Fibroblast of lung (primary cell): ENCODE measurements at places on chromosomes 1 and 21.

DNA sequence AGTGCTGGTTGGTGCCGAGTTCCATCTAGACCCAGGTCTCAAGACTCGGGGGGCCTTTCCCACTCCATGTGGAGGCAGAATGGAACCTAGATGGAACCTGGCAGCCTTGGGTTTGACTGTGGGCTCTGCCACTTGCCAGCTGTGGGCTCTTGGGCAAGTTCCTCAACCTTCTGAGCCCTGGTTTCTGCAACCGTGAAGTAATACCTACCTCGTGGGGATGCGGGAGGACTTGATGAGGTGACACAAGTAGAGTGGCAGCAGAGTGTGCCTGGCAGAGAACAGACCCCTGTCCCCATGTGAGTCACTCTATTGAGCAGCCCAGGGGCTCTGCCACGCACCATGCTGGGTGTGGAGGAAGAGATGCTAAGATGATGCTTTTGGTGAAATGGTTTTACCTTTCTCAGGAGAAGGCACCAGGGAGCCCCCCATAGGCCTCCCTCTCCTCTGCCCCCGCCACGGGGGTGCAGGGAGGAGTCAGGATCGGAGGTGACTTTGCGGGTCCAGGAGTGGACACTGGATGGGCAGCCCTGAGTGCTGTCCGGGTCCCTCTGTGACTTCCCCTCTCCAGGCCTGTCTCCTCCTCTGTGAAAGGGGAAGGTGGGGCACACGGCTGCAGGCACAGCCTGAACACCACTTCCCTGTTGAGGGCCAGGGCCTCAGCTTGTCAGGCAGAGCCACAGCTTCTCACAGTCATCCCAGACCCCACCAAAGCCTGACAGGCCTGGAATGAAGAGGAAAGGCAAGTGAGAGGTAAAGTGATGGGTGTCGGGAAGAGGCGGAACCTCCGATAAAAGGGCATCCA is 36.7 kb upstream of the EDN2 start:
- no peak for DNase-seq

GRCh38 chr1:221794079-221794670 is 52.3 kb upstream of the DUSP10 start:
- DNase-seq: peak; percentile 60

- peak; percentile 57 for DNase-seq
Measured at GRCh38 chr1:44405031-44405797, at the start of gene RNF220. TSS of gene RNF220 (plus strand) at chr1:44405255.

GRCh38 chr1:154819628-154820590 is 50.2 kb downstream of the KCNN3 start:
- no peak for DNase-seq

DNA sequence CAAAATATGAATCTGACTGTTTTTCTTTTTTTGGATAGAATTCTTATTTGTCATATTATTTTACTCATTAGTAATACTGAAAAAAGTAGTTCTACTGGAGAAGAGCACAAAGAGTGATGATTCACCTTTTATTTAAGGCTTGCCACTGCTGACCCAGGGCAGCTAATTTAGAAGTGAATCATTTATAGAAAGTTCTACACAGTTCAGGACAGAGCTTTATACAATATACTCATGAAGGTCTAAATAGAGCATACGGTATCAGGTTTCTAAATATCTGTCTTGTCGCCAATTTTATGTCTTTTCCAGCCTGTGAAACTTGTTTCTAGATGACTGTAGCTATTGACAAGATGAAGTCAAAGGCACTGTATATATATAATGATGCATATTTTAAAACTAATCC is 25.0 kb downstream of the GIPC2 start:
- peak; percentile 93 for DNase-seq

GRCh38 chr1:170711682-170712081 is 47.8 kb downstream of the PRRX1 start:
- peak; percentile 65 for DNase-seq

GRCh38 chr21:27475363-27475955 is 508.6 kb upstream of the ADAMTS5 start:
- DNase-seq: peak; percentile 13

DNA sequence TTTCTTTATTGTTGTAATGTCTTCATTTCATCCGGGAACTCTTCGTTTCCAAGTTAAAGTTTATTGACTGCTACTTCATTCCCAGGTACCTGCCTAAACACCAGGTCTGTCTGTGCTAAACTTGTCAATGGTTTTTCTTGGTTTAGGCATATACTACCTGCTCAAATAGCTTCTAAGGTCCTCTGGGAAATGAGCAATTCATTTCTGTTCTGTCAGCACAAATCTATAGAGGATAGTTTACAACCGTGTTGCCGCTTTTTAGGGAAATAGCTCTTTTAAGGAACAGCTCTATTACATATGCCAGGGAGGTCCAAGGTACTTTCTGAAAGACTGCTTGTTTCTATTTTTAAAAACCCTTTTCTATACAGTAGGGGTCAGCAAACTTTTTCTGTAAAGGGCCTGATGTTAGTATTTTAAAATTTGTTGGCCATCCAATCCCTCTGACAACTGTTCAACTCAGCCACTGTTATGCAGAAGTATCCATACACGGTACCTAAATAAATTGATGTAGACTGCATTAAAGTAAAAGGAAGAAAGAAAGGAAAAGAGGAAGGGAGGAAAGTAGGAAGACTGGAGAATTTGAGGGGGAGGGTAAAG is 222.7 kb upstream of the PTBP2 start:
- DNase-seq: no peak

- DNase-seq: peak; percentile 12
Measured at GRCh38 chr1:11749203-11749689, 12.7 kb upstream of the C1orf167 start.

DNA sequence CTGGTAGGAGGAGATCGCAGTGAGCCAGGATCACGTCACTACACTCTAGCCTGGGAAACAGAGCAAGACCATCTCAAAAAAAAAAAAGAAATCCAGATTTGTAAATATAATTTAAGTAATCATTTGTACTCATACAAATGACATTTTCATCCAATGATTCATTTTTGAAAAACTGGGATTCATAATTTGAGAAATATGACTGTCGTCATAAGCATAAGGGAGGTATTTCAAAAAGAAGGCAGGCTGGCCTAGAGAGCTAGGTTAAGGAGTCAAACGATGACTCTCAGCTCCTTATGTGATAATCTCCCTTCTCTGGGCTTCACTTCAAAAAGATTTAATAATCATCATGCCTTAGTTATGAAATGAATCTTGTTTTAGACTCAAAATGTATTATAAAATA is 2.3 kb downstream of the GART start:
- peak; percentile 35 for DNase-seq

DNA sequence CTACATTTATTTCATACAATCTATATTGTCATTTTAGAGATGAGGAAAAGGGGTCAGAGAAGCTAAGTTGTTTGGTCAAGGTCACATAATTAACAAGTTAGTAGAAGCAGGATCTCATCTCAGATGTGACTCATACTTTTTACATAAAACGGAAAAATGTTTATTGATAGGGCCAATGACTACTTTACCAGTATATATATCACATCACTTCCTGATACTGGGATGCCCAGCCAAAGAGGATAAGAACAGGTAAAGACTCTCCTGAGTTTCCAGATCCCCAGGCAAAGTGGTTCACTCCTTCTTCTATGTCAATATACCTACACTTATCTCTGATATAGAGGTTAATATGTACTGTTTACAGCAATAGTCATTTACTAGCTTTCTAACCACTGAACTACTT is 21.0 kb downstream of the YIPF1 start:
- DNase-seq: no peak

GRCh38 chr1:229340496-229340895 is 2.4 kb downstream of the CCSAP start:
- DNase-seq: no peak

DNA sequence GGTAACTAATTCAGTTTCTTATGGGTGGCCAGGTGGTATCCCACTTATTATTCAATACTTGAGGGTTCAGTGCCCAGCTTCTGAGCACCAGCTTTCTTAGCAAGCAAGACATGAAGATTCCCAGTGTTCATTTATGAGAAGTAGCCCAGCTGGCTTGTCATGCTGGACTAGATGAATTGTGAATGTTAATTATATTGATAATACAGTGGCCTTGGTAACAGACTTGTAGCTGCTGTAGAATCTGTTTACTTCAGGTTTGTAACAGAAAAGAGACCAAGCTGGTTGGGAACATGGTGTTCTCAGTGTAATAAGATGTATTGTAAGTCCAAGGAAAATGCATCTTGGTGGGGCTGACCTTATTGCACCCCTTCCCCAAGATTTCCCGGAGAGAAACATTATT is 10.1 kb downstream of the AHCYL1 start:
- DNase-seq: no peak

- DNase-seq: no peak
Measured at GRCh38 chr1:92691925-92692324, 93.0 kb downstream of the EVI5 start.

- no peak for DNase-seq
Measured at GRCh38 chr1:114258074-114258473, 104.4 kb upstream of the SYT6 start.

DNA sequence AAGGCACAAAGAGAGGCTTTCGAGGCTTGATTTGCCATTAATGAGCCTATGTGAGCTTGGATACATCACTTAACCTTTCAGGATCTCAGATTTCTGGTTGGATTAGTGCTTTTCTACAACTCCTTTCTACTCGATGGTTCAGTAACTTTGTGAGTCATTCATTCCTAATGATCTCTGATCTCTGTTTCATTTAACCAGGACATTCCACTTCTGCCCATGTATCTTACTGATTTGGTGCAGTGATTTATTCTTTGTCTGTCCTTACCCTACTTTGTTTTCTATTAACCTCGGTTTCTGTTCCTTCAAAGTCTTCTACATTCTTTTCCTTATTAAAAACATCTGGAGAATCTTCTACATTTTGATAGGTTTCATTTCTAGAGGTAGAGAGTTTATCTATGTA is 94.6 kb upstream of the ZBTB18 start:
- DNase-seq: peak; percentile 42

GRCh38 chr21:35547946-35548774 is 499.1 kb upstream of the RUNX1 start:
- DNase-seq: no peak

DNA sequence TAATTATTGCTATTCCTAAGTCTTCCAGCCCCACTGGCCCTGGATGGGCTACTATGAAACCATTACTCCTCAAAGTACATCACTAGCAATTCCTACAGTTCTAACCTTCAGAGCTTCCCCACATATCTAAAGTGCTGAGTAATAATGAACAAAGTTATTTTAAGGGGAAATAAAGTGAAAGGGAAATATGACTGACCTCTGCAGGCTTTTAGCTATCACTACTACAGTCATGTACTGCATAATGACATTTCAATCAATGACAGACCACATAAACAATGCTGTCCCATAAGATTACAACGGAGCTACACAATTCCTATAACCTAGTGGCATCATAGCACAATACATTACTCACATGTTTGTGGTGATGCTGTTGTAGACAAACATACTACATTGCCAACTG is 32.5 kb upstream of the ASPM start:
- DNase-seq: peak; percentile 70
